ENCODE measurements at places on chromosomes 6 and 20. TPM values are rescaled to one million over a fixed set of nuclear protein-coding genes. Genes with fewer than 3 reads are reported as not detected.

Gene LYRM4
- total RNA-seq = 22.8 TPM

Gene MROH8
- 0.11 TPM for total RNA-seq

Gene TAP1
- 78.8 TPM for total RNA-seq

- DNase-seq = no peak
These were observed 192.5 kb downstream of the MYLK4 start for GRCh38 chr6:2558098-2558680.

- peak; percentile 81 for DNase-seq
These were observed 237.8 kb upstream of the PMEPA1 start for GRCh38 chr20:57947421-57948179.

GRCh38 chr20:48231253-48231930, 446.1 kb upstream of the SULF2 start:
- DNase-seq = no peak

Gene BEND6
- 9.0 TPM for total RNA-seq

DNA sequence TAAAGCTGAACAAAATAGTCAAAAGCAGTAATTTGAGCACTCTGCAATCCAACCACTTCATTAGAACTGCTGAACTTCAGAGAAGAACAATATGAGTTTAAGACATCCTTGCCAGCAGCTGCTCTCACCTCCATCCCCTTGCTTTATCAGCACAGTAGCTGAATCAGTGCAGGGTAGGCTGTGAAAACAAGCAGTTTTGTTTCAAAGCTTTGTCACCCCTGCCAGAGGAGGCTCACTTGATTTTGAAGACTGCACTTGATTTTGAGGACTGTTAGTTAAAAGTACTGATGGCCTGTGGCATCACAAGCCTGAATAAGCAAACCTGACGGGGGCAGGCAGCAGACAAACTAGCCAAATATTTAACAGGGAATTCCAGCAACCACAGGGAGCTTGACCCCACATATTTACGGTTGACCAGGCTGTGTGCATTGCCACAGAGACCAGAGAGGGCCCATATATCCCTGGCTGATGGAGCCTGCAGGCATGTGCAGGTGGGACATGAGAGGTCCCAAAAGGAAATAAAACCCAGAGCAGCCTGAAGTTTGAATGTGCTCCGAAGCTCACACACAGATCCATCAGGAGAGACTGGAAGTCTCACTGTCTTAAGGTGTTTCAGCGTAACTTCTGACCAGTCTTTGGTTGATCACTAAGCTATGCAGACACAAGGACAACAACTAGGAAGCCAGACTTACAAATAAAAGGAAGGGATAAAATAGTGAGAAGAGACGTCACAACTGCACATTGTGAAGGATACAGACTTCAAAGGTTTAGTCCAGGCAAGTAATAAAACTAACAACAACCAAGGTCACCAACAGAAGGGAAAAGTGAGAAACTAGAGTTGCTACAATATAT, 97.4 kb downstream of the PDSS2 start:
- DNase-seq = no peak

Gene HLA-DRA
- total RNA-seq = 0.46 TPM

DNA sequence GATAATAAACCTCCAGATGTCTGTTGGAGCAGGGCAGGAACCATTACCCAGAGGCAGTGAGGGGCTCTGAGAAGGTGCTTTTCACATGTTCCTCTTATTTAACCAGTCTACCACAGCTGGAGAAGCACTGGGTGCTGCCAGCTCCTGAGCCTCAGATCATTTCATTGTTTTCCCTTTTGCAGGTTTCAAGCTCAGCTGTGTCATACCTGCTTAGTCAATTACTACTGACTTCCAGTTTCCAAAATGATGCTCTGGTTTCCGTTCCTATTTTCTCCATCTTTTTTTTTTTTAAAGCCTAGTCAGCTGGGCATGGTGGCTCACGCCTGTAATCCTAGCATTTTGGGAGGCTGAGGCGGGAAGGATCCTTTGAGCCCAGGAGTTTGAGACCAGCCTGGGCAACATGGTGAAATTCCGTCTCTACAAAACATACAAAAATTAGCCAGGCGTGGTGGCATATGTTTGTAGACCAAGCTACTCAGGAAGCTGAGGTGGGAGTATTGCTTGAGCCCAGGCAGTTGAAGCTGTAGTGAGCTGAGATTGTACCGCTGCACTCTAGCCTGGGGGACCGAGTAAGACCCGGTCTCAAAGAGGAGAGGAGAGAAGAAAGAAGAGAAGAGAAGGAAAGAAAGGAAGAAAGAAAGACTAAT, 6.7 kb downstream of the FLOT1 start:
- DNase-seq = no peak

DNA sequence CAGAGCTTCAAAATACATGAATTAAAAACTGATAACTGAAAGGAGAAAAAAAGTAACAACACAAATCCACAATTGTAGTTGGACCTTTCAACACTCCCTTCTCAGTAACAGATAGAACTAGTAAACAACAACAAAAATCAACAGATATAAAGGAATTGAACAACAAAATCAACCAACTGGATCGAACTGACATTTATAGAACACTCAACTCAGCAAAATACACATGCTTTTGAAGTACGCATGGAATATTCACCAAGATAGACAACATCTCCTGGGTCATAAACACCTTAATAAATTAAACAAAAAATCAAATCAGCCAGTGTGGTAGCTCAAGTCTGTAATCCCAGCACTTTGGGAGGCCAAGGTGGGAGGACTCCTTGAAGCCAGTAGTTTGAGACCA, 63.3 kb downstream of the ILRUN start:
- no peak for DNase-seq

Gene EPHA7
- 0.06 TPM for total RNA-seq

- DNase-seq = no peak
These were observed 17.2 kb downstream of the ZSCAN23 start for GRCh38 chr6:28425944-28426541.

GRCh38 chr6:90537027-90537426, 49.8 kb downstream of the MAP3K7 start:
- no peak for DNase-seq

Gene CABLES2
- total RNA-seq = 3.8 TPM

GRCh38 chr6:15653581-15653980, 9.2 kb downstream of the DTNBP1 start:
- DNase-seq = no peak

DNA sequence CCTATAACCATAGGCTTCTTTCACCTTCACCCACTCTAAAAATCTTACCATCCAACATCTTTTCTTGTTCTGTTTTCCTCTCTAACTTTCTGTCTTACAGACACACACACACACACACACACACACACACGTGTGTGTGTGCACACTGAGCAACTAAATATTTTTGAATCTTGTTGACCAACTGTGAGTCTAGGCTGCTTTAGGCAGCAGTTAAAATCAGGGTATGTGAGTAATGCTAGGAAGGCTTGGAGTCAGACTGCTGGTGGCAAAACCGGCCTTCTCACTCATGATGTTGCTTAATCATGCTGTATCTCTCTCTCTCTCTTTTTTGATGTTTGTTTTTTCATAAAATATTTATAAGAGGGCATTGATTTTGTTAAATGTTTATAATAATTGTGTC, 103.1 kb upstream of the TBX18 start:
- no peak for DNase-seq

Gene ABCF1
- 96.1 TPM for total RNA-seq

Gene TTBK1
- not detected for total RNA-seq

DNA sequence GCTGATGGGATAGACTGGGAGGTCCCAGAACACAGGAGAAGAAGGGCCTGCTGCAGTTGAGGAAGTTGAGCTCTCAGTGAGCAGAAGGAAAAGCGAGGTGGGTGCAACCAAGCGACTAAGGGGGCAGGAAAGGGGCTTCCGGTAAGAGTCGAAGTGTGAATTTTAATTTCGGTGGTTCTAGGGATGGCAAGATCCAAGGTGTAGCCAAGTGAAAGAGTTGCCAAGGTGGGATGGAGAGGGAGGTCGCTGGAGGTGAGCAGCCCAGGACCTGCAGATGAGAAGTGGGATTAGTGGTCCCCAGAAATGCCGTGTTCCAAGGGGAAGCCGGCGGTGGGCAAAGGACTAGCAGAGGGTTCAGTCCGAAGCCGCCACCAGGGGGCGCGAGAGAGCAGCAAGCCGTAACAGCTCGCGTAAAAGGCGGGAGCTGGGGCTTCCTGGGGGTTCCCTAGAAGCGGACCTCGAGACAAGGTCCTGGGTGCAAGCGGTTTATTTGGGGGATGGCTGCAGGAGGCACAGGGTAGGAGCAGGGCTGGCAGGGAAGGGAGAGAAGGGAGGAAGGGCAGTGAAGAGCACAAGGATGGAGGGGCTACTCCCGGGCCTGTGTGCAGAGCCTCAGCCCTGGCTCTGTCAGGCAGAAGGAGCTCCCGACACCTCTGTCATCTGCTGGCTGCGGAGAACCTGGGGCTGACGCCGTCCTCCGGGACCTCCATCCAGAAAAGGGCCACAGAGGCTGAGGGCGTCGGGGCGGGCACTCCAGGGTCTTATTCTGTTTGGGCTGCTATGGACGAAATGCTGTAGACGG, 103.6 kb downstream of the PAX1 start:
- DNase-seq = peak; percentile 67

Gene CALHM4
- total RNA-seq = not detected

Gene ERVFRD-1
- total RNA-seq = not detected

GRCh38 chr20:50366270-50367103, 143.7 kb upstream of the PTPN1 start:
- DNase-seq = peak; percentile 79

DNA sequence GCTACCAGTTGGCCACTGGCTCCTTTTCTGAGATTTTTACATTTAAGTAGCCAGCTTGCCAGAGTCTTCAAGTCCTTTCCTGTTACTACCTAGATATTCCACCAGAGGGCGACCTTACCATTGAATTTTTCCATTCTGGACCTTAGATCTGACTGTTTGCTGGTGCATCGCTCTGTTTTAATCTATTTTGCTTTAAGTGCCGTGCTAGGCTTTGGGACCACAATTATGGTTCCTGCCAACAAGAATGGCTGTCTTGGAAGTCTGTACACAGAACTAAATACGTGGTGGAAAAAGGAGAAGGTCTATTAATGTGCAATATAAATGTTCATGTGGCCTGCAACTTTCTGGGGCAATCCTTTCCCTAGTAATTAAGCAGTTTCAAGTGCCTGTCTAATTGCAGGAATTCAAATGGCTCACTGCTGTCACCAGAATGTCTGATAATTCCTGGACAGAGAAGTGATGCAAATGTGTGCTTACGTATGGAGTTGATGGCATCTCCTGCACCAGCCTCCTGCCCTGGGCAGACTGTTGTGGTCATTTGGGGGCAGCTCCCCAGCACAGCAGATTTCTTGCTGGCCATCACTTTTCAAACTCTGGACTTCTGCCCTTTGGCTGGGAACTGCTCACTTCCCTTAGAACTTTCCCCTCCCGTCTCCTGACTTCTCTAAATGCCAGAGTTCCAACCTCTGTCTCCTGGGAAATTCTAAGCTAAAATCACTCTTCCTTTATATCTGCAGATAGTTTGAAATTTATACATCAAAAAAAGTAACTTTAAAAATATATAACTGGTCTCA, 5.6 kb upstream of the HLA-DOA start:
- DNase-seq = peak; percentile 68

- DNase-seq = no peak
These were observed 133.6 kb downstream of the CDH26 start for GRCh38 chr20:60091861-60092260.

Gene MLN
- not detected for total RNA-seq

DNA sequence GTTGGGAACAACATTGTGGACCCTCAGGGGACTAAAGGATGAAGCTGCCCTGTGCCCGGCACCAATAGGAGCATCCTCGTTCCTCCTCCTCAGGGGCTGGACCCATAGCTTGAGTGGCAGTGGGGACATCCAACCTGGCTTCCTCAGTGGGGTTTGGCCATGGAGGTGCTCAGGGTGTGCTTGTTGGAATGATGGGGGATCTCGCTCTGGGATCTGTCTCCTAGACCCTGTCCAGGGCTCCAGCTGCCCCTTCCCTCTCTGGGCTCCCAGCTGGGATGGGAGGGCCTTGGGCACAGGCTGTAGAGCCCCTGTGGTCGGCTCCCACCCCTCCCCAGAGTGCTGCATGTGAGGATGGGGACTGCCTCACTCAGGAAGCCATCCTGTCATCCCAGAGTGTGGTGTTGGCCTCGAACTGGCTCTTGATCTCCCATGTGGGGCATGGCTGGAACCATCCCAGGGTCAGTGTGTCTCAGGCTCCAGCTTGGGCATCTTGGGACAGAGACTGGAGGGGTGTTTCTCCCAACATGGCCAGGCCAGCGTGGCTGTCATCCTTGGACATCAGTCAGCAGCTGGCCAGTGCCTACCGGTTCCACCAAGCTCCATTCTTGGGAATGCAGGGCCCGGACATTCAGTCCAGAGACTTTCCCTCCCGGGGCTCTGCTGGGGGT, 9.5 kb upstream of the MYT1 start:
- no peak for DNase-seq

All from Daoy (cell line).